ENCODE measurements at places on chromosomes 4 and X. TPM values are rescaled to one million over a fixed set of nuclear protein-coding genes. Genes with fewer than 3 reads are reported as not detected.

SHROOM3 gene
- total RNA-seq = not detected

DDIT4L gene
- 0.60 TPM for total RNA-seq

CYBB gene
- total RNA-seq = not detected

IL2 gene
- 168 TPM for total RNA-seq

VSIG1 gene
- total RNA-seq = 0.75 TPM

ETDB gene
- total RNA-seq = not detected

GIMD1 gene
- not detected for total RNA-seq

SLITRK4 gene
- total RNA-seq = not detected

EVC2 gene
- total RNA-seq = 0.65 TPM

SUV39H1 gene
- total RNA-seq = 31.7 TPM

SYP gene
- total RNA-seq = 8.5 TPM

TKTL1 gene
- total RNA-seq = not detected

GRCh38 chr4:5267408-5267807 lies 216.1 kb downstream of the STK32B start:
- no peak for DNase-seq
- no peak overlapping the region for H3K27ac ChIP-seq
- H3K4me1 ChIP-seq = no peaks in the 10 kb centered on the region
- peaks cover 4% of the 10 kb centered on the region for H3K27me3 ChIP-seq
- no peaks in the 10 kb centered on the region for H3K36me3 ChIP-seq

DNA sequence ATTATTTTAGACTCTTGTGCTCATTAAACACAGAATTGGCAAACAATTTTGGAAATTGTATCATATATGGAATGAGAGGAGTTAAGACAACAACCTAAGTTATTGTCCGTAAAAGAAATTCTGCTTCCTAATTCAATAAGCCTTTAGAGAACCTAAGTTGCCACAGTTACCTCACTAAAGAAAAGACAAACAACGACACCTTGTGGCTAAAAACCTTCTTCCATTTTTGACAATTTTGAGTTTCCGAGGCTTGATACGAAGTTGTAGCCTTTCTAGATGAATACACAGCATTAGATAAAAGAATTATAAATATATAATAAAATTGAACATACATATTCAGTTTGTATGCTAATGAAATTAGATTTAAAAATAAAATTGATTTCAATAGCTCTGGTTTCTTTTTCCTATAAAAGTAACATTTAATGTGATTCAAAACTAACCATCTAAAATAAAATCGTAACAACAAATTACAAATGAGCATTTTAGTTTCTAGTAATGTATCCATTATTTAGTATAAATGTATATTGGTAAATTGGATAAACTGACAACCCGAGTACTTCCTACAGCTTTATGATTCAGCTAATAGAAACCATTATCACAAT lies 275.1 kb downstream of the GPM6A start:
- H3K27me3 ChIP-seq = no peaks in the 10 kb centered on the region
- DNase-seq = no peak
- H3K27ac ChIP-seq = no peak overlapping the region
- H3K4me1 ChIP-seq = no peaks in the 10 kb centered on the region
- H3K4me3 ChIP-seq = no peak overlapping the region
- H3K36me3 ChIP-seq = no peaks in the 10 kb centered on the region

DNA sequence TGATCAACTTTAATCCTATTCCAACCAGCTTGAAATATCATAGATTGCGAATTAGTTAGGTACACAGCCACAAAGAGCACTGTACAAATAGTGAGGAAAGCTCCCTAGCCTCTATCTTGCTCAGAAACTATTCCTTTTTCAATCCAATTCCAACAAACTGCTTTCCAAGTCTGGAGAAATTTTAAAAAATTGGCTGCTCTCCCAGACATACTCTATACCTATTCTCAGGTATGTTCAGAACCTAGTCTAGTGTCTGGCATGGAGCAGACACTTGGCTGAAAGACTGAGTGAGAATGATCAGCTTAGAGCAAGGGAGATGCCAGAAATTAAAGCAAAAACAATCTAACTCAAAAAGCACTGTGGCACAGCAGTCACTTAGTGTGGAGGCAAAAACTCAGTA lies 105.9 kb downstream of the SLC10A7 start:
- H3K36me3 ChIP-seq = peaks cover 2% of the 10 kb centered on the region
- H3K27ac ChIP-seq = no peak overlapping the region
- DNase-seq = no peak
- H3K27me3 ChIP-seq = no peaks in the 10 kb centered on the region
- no peaks in the 10 kb centered on the region for H3K4me1 ChIP-seq
- H3K4me3 ChIP-seq = no peak overlapping the region

DNA sequence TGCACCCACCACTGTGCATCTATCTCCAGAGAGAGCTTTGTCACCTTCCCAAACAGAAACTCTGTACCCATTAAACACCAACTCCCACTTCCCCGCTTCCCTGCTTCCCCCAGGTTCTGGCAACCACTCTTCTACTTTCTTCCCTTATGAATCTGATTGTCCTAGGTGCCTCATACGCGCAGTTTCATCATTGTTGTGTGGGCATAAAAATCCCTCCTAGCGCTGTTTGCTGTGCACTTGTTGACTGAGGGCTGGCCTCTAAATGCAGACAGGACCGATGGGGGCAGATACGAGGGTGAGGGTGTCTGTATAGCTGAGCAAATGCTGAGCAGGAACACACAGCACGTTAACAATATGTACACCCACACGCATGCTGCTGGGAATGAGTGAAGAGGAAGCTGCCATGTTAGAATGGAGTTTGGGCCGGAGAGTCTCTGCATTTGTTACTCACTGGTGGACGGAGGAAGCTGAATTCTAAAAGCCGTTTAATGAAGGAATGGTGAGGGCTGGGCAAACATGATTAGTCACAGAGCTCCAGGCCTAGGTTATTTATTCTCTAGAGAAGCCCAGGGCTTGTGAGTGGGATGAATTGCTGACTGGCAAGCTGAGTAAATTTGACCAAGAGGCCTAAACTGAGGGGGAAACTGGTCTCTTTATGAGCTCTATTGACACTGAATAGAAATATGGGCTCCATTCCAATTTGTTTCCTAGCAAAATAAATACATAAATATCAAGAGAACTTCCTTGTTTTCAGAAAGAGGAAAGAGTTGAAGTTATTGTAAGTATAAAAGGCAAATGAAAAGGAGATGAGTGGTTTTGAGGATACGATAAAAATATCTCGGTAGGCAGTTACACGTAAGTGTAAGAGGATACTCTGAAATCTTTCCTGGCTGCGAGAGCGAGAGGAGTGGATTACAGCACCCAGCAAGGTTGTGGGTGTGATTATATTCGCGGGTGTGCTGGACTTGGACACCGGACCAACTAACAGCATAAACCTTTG lies 95.9 kb upstream of the RPS6KA3 start:
- no peaks in the 10 kb centered on the region for H3K36me3 ChIP-seq
- DNase-seq = no peak
- no peaks in the 10 kb centered on the region for H3K4me1 ChIP-seq
- H3K4me3 ChIP-seq = no peak overlapping the region
- no peak overlapping the region for H3K27ac ChIP-seq
- no peaks in the 10 kb centered on the region for H3K27me3 ChIP-seq

DNA sequence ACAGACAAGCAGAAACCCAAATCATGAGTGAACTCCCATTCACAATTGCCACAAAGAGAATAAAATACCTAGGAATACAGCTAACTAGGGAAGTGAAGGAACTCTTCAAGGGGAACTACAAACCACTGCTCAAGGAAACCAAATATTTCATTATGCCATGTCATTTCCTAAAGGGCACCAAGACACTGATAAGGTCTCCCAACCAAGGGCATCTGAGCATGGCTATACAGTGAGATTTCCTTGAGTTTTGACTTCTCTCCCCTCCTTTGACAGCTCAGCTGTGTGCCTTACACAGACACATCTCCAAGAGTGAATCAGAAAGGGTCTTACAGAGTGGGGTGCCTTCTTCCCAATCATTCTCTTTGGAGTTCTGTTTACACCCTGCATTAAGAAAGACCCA lies 40.4 kb downstream of the PCDH7 start:
- no peak for DNase-seq
- no peak overlapping the region for H3K27ac ChIP-seq
- H3K36me3 ChIP-seq = no peaks in the 10 kb centered on the region
- H3K4me1 ChIP-seq = no peaks in the 10 kb centered on the region

DNA sequence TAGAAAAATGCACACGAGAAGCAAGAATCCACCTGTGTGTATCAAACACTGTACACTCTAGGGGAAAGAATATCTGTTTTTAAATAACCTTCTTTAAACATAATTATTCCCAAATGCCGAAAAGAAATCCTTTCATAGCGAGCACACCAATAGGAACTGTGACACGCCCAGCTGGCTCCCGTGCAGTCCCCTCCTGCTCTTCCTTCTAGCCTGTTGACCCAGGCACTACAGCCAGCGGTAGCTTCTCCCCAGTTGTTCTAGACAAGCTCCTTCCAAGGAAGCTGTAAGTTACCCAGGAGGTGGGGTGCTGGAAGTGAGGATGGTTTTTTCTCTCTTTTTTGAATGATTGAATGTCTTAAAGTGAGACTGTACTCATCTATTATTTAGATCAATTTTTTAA lies 19.5 kb upstream of the NOCT start:
- DNase-seq = no peak
- H3K4me3 ChIP-seq = no peak overlapping the region
- no peak overlapping the region for H3K27ac ChIP-seq
- H3K4me1 ChIP-seq = no peaks in the 10 kb centered on the region

DNA sequence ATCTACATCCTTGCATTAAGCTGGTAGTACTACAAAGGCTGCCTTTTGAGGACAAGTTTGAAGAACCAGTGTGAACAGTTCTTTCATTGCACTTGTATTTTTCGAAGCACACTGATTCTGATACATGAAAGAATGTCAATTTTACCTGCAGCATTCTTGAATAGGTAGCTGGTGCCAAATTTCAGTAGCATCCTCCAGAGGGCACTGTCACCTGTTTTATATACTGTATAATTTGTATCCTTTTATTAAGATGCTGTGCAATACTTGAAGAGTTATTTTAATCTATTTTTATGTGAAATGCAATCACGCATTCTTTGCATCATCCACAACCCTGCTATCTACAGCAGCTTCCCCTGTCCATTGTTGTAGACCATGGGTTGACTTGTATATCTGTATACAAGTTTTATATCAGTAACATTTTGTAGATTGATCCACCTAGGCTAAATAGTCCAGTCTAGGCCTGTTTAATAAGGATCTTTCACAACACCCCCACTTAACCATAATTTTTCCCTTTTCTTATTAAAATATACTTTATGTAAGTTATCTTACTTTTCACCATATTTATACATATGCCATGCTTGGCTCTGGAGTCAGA lies 325.7 kb downstream of the PCDH7 start:
- no peaks in the 10 kb centered on the region for H3K36me3 ChIP-seq
- no peaks in the 10 kb centered on the region for H3K4me1 ChIP-seq
- no peak overlapping the region for H3K27ac ChIP-seq
- H3K27me3 ChIP-seq = no peaks in the 10 kb centered on the region
- H3K4me3 ChIP-seq = no peak overlapping the region

DNA sequence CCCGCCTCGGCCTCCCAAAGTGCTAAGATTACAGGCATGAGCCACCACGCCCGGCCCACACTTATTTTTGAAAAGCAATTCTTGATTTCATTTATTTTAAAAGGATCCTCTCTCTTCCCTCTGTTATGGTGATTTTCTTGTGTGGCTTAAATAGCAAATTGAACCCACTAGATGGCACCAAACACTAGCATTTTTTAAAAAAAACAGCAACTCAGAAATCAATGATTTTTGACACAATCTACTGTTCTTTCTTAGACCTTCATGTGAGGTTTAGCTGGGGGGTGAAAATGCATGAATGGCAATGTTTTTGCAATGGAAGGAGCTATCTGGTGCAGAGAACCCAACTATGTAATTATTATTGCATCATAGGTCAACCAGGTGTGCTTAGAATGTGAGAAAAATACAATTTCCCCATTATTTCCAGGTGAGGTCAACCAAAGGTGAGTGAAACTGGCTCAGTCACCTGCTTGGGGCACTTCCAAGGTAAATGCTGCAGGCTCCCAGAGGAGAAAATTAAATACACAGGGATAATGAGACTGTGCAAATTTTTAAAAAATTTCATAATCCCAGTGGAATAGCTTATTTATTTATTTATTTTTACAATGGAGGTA lies 226.7 kb upstream of the PRKX start:
- no peaks in the 10 kb centered on the region for H3K36me3 ChIP-seq
- no peak overlapping the region for H3K27ac ChIP-seq
- DNase-seq = no peak

GRCh38 chr4:26822546-26822945 lies 38.1 kb upstream of the STIM2 start:
- peak overlapping the region; percentile 29 for H3K27ac ChIP-seq
- peaks cover 13% of the 10 kb centered on the region for H3K4me1 ChIP-seq
- peaks cover 4% of the 10 kb centered on the region for H3K36me3 ChIP-seq
- H3K4me3 ChIP-seq = no peak overlapping the region

DNA sequence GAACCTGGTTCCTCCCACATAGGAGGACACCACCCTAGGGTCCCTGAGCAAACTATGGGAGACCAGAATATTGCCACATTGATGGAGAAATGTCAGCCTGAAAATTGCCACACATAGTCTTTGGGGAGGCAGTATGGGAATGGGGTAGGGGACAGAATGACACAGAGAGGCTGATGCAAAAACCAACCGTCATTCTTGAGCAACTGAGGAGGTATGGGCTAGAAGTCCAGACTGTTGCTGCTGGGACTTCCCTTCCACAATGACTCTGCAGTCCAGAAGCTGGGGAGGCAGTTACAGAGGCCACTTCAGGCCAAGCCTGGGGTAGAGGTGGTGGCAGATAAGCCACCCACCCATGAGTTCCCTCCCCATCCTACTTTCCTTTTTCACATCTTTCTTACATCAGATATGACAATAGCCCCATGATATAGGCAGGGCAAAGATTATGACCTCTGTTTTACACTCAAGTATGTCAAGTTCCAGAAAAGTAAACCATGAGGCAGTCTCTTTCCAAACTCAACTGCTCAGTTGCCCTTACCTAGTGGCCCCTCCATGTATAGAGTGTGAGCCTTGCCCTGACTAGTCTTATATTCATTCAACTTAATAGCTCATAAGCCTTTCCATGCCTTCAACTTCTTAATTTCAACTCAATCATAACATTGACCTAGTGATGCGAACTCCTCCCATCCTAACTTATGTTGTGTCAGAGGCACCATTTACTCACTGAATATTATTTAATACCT lies 41.7 kb downstream of the VSIG4 start:
- no peaks in the 10 kb centered on the region for H3K27me3 ChIP-seq
- H3K4me1 ChIP-seq = peaks cover 54% of the 10 kb centered on the region
- no peak overlapping the region for H3K27ac ChIP-seq
- no peak overlapping the region for H3K4me3 ChIP-seq

DNA sequence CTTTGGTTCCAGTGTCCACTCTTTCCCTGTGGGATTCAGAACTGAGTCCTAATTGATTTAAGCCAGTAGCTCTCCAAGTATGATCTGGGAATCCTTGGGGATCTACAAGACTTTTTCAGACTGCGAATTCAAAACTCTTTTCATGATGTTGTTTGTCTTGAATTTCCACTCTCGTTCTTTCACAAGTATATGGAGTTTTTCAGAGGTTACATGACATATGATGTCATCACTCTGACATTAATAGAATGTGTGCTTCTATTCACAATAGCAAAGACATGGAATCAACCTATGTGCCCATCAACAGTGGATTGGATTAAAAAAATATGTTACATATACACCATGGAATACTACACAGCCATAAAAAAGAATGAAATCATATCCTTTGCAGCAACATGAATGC lies 23.2 kb upstream of the TSR2 start:
- H3K27ac ChIP-seq = no peak overlapping the region
- H3K36me3 ChIP-seq = no peaks in the 10 kb centered on the region
- peaks cover 12% of the 10 kb centered on the region for H3K27me3 ChIP-seq
- H3K4me3 ChIP-seq = no peak overlapping the region

- H3K27me3 ChIP-seq = no peaks in the 10 kb centered on the region
- no peak for DNase-seq
- H3K27ac ChIP-seq = no peak overlapping the region
- H3K4me1 ChIP-seq = no peaks in the 10 kb centered on the region
These were observed 74.1 kb upstream of the WDR44 start for GRCh38 chrX:118271775-118272174.
